Activated CD4-positive, alpha-beta T cell treated with anti-CD3 and anti-CD28 coated beads, Interleukin-2, amount 50 U/mL, for 48 hours (primary cell): ENCODE measurements at places on chromosomes 5 and 9.
A peak's percentile ranks its signal among the peaks of the same experiment; 100 is the strongest.

GRCh38 chr5:153818626-153819025 lies 220.1 kb downstream of the FAM114A2 start:
- no peak for DNase-seq

DNA sequence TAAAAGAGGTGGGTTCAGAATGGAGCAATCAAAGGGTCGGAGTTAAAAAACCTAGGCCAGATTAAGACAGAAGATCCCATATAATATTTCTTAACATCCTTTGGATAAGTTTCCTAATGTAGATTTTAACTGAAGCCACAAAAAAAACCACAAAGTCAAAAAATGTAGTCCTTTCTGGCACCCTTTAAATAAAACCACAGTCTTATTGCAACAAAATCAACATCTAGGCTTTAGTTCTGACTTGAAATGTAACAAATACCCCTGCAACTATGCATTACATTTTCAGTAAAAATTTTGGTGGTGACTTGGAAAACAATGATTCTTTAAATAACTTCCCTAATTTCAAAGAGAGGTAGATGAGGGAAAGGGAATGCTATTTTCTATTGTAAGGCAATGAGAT lies 109.2 kb downstream of the PSAT1 start:
- no peak for DNase-seq

- no peak for DNase-seq
Measured at GRCh38 chr5:81070571-81071255, 110.5 kb downstream of the RASGRF2 start.

DNA sequence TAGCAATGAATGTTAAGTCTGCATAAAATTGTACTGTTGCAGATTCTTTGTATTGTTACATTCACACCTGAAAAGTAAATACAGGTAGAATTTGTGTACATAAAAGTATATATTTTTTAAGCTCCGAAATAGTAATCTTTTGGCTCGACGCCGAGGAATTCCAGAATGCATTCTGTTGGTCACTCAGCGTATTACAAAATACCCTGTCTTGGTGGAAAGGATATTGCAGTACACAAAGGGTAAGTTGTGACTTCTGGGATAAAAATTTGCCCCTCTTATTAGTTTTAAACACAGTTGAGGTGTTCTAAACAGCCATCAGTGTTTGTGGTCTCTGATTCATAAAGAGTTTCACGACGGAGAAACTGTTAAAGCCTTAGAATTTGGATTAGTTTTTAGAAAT lies 257.6 kb downstream of the ARHGEF28 start:
- DNase-seq: no peak

- DNase-seq: no peak
Measured at GRCh38 chr5:179878222-179879002, 19.8 kb upstream of the MRNIP start.

DNA sequence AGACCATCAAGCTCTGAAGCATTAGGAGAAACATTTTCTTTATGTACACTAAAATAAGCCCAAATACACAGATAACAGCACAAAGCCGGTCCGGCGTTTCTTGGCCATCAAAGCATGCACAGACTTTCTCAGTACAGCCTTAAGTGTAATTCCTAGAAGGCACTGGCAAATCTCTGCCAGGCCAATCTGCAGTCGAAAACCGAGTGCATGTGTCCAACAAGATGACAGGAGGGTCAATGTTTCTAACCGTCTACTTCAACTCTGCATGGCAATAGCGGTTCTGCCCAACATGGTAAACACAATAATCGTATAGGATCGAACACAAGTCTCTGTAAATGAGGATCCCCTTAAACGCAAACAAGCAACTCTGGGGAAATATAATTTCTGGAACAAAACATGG lies 1.1 kb downstream of the ARL15 start:
- DNase-seq: no peak

GRCh38 chr9:10434412-10434811 lies 178.4 kb downstream of the PTPRD start:
- no peak for DNase-seq

DNA sequence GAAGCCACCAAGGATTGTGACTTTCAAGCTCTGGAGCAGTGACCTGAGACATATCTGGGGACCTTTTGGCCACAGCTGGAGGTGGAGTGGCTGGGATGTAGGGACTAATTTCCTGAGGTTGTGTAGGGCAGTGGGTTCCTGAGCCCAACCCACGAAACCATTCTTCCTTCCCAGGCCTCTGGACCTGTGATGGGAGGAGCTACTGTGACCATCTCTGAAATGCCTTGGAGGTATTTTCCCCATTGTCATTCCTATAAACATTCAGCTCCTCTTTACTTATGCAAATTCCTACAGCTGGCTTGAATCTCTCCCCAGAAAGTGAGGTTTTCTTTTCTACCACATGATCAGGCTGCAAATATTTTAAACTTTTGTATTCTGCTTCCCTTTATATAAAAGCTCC lies 172.6 kb downstream of the TUSC1 start:
- DNase-seq: no peak

- no peak for DNase-seq
Measured at GRCh38 chr5:137303509-137303908, 195.6 kb downstream of the SPOCK1 start.

DNA sequence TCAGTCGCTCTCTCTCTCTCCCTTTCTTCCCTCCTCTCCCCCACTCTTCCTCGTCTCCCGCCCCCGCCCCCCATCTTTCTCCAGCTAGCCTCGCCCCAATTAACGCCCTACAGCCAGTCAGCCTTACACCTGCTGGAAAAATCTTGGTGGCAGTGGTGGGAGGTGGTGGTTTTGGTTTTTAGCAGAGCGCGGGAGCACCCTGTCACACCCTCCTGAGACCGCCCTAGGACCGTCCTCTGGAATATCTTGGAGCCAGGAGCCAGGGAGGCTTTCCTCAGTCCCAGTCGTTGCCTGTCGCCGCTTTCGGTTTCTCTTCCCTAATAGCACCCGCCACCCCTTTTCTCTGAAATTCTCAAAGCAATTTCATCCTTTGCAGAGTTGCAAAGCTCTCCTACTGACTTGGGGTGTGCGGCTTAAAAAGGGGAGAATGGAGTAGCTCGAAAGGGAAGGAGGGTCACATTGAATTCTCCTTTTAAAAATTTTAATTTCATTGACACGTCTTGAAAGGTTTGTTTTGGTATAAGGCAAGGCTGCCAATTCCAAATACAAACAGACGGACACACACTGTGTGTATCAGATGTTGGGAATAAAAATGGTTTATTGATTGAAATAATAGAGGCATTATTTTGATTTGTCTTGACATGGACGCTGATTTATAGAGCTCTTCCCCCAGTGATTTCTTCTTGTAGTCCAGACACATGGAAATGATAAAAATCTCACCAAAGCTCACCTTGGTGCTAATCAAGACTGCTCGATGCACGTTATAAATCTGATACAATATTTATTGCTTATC lies 301.3 kb downstream of the PARP8 start:
- peak; percentile 6 for DNase-seq

GRCh38 chr9:83651558-83651957 lies 28.6 kb downstream of the IDNK start:
- no peak for DNase-seq

DNA sequence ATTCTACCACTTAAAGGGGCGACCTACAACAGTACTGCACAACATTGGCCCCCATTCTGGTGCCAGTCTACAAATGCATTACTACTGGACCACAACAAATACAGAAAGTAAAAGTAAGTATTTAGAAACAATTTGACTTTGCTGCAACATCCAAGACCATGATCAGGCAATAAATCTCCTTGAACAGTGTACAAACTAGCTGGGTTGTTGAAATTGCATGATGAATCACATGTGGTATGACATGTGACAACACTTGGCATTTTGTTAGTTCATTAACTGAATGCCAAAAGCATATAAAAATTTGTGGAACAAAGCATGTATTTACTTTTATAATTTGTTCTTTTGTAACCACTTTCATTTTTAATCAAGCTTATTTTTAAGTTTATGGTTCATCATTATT lies 270.5 kb downstream of the NFIB start:
- DNase-seq: no peak

- no peak for DNase-seq
Measured at GRCh38 chr5:32760091-32760509, 49.0 kb downstream of the NPR3 start.
